ENCODE measurements at places on chromosomes 5 and 9.
A peak's percentile ranks its signal among the peaks of the same experiment; 100 is the strongest.

DNA sequence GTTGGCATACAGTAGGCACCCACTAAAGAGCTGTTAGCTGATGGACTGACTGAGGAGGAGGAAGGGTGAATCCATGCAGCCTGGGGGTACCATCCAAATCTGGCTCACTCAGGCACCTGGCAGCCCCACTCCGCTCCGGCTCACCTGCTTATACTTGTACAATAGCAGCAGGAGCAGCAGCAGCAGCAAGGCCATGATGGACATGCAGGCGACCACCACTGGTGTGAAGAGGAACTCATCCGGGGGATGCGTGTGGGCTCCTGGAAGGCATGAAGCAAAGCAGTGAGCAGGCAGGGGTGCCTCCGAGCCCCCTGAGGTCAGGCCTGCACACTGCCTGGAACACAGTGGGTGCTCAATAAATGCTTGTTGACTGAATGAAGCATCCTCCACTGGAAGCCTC, 18.3 kb downstream of the CSF1R start:
- no peaks in the 10 kb centered on the region for H3K36me3 ChIP-seq
- DNase-seq: no peak
- H3K27me3 ChIP-seq: no peaks in the 10 kb centered on the region
- no peak overlapping the region for H3K4me3 ChIP-seq
- no peaks in the 10 kb centered on the region for H3K4me1 ChIP-seq
- no peak overlapping the region for H3K27ac ChIP-seq

- no peaks in the 10 kb centered on the region for H3K36me3 ChIP-seq
- H3K27ac ChIP-seq: no peak overlapping the region
- H3K4me1 ChIP-seq: no peaks in the 10 kb centered on the region
- no peak overlapping the region for H3K4me3 ChIP-seq
- no peaks in the 10 kb centered on the region for H3K27me3 ChIP-seq
Observed at GRCh38 chr5:67660149-67660548, 463.6 kb upstream of the CD180 start.

DNA sequence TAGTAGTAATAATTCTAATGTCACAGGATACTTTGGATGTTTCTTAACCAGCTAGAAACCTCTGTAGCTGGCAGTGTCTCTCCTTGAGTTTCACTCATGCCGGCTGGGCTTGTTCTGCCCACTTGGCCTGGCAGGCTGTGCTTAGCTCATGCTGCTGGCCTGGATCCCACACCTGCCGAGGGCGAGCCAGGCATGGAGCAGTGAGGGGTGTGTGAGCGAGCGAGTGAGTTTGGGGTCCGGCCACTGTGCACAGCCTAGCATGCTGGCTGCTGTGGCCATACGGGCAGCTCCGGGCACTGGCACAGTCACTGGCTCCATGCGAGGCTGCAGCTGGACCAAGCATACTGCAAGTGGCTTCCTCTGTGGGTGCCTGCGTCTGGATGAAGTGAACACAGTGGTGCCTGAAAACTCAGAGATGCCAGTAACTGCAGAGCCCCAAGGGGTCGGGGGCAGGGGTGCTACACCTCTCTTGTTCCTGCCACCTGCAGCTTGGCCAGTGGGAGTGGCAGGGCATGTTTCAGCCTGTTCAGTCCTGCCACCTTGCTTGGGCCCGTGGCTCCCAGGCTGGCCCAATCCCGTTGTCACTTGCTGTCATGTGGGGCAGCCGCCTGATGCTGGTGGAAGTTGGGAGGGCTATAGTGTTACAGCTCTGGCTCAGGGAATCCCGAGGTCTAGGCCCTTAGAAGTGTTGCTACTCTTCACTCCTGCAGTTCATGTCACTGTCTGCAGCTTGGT, 9.9 kb downstream of the FSD1L start:
- H3K27me3 ChIP-seq: no peaks in the 10 kb centered on the region
- H3K4me1 ChIP-seq: no peaks in the 10 kb centered on the region
- H3K4me3 ChIP-seq: no peak overlapping the region

- DNase-seq: peak; percentile 71
- H3K27me3 ChIP-seq: no peaks in the 10 kb centered on the region
- no peaks in the 10 kb centered on the region for H3K4me1 ChIP-seq
Observed at GRCh38 chr5:69225860-69226259, 8.8 kb upstream of the CDK7 start.

GRCh38 chr5:91024206-91024605, 358.9 kb downstream of the ARRDC3 start:
- no peaks in the 10 kb centered on the region for H3K27me3 ChIP-seq
- no peaks in the 10 kb centered on the region for H3K36me3 ChIP-seq
- no peak for DNase-seq
- no peak overlapping the region for H3K27ac ChIP-seq
- no peak overlapping the region for H3K4me3 ChIP-seq

- H3K4me3 ChIP-seq: no peak overlapping the region
- H3K27ac ChIP-seq: no peak overlapping the region
- DNase-seq: no peak
- H3K4me1 ChIP-seq: no peaks in the 10 kb centered on the region
Observed at GRCh38 chr9:99026271-99026955, 78.5 kb upstream of the TGFBR1 start.

GRCh38 chr9:14433351-14434157, 119.6 kb upstream of the NFIB start:
- H3K4me3 ChIP-seq: no peak overlapping the region
- peak; percentile 12 for DNase-seq
- no peaks in the 10 kb centered on the region for H3K27me3 ChIP-seq
- H3K4me1 ChIP-seq: peaks cover 6% of the 10 kb centered on the region

- no peak for DNase-seq
- peaks cover 7% of the 10 kb centered on the region for H3K36me3 ChIP-seq
- H3K27me3 ChIP-seq: no peaks in the 10 kb centered on the region
- peaks cover 12% of the 10 kb centered on the region for H3K4me1 ChIP-seq
- H3K4me3 ChIP-seq: no peak overlapping the region
Observed at GRCh38 chr9:33459115-33459514, 11.7 kb upstream of the AQP3 start.

GRCh38 chr5:758698-759053, 25.9 kb downstream of the ZDHHC11B start:
- DNase-seq: no peak
- peaks cover 21% of the 10 kb centered on the region for H3K4me1 ChIP-seq
- H3K36me3 ChIP-seq: no peaks in the 10 kb centered on the region
- no peak overlapping the region for H3K4me3 ChIP-seq

DNA sequence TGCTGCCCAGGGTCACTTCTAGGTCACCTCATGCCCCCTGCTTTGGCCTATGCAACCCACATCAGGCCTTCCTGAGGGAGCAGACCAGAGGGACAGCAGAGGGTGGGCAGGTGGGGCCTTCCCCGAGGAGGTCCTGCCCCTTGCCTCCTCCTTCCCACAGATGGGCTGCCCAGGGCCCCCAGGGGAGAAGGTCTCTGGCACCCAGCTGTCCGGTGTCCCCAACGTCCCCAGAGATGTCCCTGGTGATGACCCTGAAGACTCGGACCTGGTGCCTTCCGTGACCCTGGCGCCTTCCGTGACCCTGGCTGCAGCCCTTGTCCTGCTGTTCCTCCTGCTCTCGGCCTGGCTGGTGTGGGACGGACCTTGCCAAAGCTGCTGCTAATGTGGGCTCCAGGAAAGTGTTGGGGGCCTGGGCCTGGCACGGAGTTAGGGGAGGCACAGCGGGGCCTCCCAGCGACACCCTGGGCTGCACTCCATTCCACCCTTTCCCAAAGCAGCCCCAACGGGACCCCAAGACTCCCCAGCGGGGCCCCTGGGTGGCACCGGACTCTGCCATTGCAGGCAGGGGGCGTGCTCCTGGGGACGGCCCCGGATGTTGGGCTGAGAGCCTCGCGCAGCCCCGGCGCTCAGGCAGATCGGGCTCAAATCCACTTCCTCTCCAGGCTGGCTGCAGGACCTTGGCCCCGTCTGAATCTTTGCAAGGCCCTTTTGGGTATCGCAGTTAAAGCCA, 6.8 kb upstream of the SLC2A6 start:
- no peak overlapping the region for H3K4me3 ChIP-seq
- no peaks in the 10 kb centered on the region for H3K36me3 ChIP-seq
- H3K4me1 ChIP-seq: no peaks in the 10 kb centered on the region
- H3K27me3 ChIP-seq: peaks cover 3% of the 10 kb centered on the region
- no peak for DNase-seq

DNA sequence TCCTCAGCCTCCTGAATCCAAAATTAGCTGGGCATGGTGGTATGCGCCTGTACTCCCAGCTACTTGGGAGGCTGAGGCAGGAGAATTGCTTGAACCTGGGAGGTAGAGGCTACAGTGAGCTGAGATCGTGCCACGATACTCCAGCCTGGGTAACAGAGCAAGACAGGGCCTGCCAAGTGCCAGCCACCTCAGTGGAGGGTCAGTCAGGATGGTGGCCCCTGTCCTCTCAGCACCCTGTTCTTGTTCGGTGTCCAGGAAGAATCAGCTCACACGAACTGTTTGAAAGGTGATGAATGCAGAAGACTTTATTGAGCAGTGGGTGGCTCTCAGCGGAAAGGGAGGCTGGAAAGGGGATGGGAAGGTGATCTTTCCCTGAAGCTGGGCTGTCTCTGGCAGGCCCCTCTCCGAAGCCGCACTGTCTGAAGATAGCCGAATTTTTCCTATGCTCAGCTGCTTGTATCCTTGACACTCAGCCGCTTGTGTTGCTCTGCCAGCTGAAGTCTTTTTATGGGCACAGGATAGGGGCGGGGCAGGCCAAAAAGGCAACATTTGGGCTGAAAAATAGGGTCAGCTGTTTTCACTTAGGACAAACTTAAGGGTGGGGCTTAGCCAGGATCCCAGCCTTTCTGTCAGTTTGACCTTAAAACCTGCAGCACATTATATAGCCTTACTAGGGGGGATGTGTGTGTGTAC, 50.9 kb downstream of the UBE2R2 start:
- DNase-seq: no peak
- no peaks in the 10 kb centered on the region for H3K27me3 ChIP-seq
- H3K4me3 ChIP-seq: no peak overlapping the region
- H3K4me1 ChIP-seq: no peaks in the 10 kb centered on the region
- no peaks in the 10 kb centered on the region for H3K36me3 ChIP-seq

DNA sequence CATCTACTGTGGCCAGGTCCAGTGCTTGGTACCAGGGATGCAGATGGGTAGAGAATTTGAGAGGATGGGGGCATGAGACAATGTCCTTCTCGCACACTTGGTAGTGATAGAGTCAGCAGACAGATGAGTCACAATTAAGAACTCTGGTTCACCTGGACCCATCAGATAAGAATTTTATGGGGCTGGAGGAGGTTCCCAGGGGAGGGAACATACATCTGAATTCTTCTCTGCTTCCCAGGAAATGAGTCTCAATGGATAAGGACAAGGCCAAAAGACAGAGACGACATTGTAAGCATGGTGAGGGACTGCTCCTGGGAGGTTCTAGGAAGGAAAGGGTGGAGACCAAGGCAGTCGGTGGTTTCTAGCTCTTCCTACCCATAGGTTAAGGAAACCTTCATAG, 5.3 kb downstream of the SLC4A9 start:
- H3K27me3 ChIP-seq: no peaks in the 10 kb centered on the region
- H3K36me3 ChIP-seq: no peaks in the 10 kb centered on the region
- no peak overlapping the region for H3K4me3 ChIP-seq
- H3K4me1 ChIP-seq: no peaks in the 10 kb centered on the region
- no peak overlapping the region for H3K27ac ChIP-seq

DNA sequence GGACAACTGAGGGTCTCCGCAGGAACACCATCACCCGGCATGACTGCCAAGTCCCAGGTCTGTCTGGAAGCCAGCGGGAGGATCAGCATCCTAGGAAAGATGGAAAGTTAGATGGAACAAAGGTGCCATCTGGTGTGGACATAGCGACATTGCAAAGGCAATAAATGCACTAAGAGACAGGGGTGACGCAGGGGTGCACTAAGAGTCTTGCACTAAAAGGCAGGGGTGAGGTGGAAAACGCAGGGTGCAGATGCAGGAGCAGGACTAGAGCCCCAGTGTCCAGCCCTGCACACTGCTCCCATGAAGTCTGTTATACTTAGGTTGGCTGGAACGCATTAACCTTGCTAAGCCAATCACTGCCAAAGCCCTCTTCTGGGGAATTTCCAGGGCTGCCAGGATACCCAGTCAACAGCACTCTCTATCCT, 15.5 kb downstream of the ATOX1 start:
- peak; percentile 64 for DNase-seq
- H3K4me3 ChIP-seq: no peak overlapping the region
- H3K4me1 ChIP-seq: no peaks in the 10 kb centered on the region
- no peak overlapping the region for H3K27ac ChIP-seq

GRCh38 chr9:17648516-17648915, 69.7 kb downstream of the SH3GL2 start:
- H3K4me1 ChIP-seq: no peaks in the 10 kb centered on the region
- no peaks in the 10 kb centered on the region for H3K27me3 ChIP-seq
- no peak for DNase-seq

DNA sequence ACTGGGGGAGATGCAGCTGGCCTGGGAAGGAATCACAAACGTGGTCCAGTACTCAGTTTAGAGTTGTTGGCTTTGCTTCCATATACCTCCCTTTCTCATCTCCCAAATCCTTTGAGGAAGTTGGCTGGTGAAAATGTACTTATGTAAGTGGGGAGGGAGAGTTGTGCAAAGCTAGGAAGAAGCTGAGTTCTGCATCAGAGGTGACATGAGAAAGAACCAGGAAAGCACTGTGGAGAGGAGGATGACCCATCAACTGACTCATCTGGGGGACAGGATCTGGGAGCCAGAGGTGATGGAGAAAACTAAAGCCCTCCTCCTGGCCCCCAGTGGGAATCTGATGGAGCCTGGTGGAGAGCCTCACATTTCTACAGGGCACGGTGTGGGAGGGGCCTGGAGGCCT, 16.2 kb downstream of the KCNMB1 start:
- DNase-seq: no peak
- no peaks in the 10 kb centered on the region for H3K36me3 ChIP-seq
- no peak overlapping the region for H3K4me3 ChIP-seq
- H3K4me1 ChIP-seq: no peaks in the 10 kb centered on the region

DNA sequence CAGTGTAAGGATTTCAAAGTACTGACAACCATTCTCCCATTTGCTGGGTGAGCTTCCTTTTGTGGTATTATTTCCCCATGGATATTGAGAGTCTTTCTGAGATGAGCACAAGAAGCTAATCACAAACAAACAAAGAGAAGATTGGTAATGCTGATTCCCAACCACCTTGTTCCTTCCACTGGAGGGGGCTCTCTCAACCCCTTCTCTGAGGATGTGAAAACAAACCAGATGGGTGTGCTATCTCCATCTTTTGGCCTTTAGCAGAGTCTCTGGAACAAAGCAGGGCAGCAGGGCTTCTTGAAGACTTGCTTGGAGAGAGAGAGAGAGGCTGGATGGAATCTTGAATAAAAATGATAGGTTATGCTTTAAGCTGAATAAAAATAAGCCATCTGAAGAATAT, 576.7 kb upstream of the ZNF462 start:
- no peak overlapping the region for H3K27ac ChIP-seq
- no peaks in the 10 kb centered on the region for H3K27me3 ChIP-seq
- H3K36me3 ChIP-seq: no peaks in the 10 kb centered on the region
- DNase-seq: no peak

DNA sequence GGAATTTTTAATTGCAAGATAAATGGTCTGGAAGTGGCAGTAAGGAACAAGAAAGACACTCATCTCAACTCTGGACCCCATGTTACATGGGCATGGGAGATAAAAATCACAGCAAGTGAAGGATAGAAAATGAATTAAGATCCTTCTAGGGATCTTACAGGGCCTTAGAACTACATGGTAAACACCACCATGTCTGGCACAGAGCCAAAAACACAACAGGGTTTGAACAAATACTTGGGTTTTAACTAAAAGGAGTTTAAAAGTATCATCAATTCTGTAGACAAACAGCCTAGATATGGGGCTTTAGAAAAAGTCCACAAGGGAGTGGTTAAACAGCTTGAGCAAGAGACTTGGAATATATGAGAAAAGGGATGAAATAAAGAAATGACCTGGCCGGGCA, 366.4 kb downstream of the ARL15 start:
- no peak for DNase-seq
- no peak overlapping the region for H3K4me3 ChIP-seq
- no peaks in the 10 kb centered on the region for H3K36me3 ChIP-seq
- H3K4me1 ChIP-seq: no peaks in the 10 kb centered on the region

Data from small intestine (tissue), 16 donors.